Activated CD4-positive, alpha-beta T cell treated with anti-CD3 and anti-CD28 coated beads, Interleukin-10, Interleukin-2, amounts not matched to agents 100 ng/mL and 50 ng/mL, durations not matched to agents 16 hours and 8 hours (primary cell): ENCODE measurements at places on chromosomes 1 and 21.

GRCh38 chr1:97088391-97088790 lies 366.8 kb downstream of the PTBP2 start:
- no peak for DNase-seq

GRCh38 chr1:145898756-145899155 lies 11.1 kb downstream of the ITGA10 start:
- no peak for DNase-seq

DNA sequence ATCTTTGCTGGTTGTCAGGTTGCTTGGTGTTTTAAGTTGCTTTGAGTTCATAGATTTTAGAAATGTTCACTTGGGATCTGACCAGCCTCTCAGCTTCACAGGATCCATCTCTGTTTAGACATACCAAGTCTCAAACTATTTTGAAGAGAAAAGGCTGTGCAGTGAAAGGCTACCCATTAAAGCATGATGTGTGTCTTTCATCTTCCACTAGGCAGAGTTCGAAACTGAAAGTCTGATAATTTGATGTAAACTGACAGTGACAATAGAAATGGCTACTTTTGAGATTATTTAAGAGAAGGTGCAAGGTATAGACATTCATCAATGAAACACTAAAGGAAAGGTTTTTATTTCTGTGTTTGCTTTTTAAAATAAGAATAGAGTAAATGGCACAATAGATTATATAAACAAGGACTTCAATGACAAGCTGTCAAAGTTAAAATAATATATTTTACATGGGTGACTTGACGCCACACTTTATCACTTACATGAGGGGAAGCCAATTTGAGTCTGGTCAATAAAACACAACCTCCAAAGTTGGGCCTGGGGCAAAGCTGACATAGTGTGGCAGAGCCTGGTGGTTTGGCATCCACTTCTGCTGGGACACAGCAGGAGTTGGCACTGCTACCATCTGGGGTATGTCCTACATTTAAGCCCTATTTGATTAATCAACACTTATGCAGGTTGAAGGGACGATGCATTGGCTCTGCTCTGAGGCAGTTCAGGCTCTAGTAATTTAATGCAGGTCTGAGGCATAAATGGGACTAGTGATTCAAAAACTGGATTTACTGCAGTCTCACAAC lies 197.7 kb downstream of the CRB1 start:
- DNase-seq: no peak

DNA sequence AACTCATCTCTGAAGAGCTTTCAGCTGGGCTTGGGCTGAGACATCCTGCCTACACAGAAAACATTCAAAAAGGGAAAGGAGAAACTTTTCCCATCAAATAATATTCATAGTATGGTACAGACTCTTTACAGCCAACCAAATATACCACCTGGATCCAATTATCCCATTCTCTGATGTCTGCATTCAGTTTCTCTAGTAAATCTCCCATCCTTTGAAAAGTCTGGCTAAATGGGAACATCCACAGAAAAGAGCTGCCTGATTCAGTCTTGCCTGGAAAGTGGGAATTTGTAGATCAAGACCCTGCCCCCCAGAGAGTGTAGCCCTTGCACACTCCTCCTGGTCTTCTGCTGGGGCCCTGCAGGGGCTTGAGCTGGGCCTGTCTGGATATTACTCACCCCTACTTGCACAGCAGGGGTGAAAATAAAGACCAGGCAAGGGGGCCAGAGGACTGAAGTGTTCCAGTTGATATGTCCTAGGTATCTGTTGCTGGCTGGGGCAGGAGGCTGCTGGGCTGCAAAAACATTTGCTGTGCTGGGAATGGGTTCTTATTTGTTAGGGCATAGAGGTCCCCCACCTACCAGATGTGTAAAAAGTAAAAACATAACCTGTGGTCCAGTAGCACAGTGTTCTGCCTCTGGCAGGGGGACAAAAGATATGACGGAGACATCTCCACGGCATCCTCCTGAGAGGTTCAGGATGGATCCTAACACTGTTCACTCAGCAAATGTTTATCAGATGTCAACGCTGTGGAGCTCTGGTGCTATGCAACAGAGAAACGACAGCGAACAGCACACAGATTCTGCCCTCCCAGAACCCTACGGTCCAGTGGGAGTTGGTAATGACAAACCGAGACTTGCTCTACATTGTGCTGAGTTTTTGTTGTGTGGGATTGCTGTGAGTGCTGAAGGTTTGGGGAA lies 140.3 kb downstream of the PLXNA2 start:
- DNase-seq: no peak

GRCh38 chr1:161872506-161872905 lies 106.4 kb downstream of the ATF6 start:
- DNase-seq: no peak

DNA sequence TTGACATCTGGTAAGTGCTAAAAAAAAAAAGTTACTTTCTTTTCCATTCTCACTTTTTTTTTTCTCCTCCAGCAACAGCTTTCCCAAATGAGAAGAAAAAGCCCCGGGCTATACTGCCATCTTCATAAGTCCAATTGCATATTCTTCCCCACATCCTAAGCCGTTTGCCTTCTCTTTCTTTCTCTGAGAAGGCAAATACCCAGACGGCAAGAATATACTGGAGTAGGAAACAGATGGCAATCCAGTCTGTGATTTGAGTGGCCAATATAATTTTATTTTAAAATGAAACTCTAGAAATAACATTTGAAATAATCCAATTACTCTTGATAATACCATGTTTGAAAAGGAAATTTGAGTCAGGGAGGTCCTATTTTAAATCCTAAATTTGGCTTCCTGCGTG lies 44.6 kb upstream of the GREM2 start:
- DNase-seq: no peak

GRCh38 chr1:116309090-116309870 lies 63.8 kb upstream of the ATP1A1 start:
- no peak for DNase-seq

- DNase-seq: no peak
Observed at GRCh38 chr1:89311757-89312156, 39.1 kb upstream of the GBP5 start.

GRCh38 chr1:44038876-44039657 lies 7.8 kb upstream of the SLC6A9 start:
- DNase-seq: no peak

DNA sequence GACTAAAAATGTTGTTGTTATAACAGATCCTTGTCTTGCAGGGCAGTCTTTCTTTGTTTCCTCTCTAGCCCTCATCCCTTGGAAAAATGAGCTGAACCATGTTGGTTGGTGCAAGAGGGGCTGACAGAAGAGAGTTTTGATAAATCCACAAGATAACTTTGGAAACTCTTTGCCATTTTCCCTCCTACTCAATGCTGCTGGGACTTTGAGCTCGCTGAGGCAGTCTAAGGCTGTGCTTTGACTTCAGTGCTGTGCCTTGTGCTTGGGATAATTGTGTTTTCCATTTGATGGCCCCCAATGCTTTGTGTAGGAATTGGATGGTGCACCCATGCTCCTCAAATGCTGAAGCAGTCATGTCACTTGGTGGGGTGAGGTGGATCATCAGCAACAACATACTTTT lies 31.7 kb downstream of the ST6GALNAC3 start:
- DNase-seq: no peak
